ENCODE measurements at places on chromosomes 11 and 22. TPM values are rescaled to one million over a fixed set of nuclear protein-coding genes. Genes with fewer than 3 reads are reported as not detected.

DNA sequence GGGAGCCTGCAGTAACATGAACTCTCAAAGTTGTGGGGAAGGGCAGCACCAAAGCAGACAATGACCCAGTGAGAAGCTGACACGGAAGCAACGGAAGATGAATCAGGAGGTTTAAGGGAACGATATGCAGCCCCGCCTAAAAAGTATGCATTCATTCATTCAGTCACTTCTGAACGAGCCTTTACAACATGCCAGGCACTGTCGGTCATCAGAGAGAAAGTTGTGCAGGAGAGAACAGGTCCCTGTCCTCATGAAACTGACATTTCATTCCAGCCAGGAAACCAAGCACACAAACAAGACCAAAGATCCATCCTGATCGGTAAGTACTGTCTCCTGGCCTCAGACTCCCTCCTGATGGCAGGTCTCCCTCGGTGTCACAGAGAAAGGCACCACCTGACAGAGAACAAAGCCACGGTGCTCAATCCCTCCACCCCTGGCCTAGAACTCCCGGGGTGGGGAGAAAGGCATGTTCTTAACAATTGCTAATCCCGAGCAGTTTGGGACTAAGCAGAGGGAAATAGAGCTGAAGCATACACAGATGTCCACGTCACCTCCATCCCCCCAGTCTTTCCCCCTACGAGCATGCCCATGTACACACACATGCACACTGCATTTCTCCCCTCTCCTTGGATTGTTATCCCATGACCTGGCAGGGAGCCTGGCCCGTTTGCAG is 49.3 kb downstream of the LRFN4 start:
- DNase-seq: no peak

DNA sequence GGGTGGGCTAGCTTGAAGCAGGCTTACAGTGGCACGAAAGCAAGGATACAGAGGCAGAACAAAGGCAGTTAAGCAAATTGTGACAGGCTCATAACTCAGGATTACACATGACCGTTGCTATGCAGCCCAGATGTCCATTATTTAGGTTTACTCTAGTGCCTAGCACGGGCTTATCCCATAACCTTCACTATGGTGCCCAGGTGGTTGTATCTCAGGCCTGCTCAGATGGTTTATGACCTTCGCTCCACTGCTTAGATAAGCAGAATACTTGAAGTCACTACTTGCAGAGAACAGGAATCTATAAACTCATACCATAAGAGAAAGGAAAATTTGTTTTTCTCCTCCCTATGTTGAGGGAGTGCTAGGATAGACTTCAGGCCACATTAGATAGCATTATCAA is 9.0 kb downstream of the OR6M1 start:
- no peak for DNase-seq

DNA sequence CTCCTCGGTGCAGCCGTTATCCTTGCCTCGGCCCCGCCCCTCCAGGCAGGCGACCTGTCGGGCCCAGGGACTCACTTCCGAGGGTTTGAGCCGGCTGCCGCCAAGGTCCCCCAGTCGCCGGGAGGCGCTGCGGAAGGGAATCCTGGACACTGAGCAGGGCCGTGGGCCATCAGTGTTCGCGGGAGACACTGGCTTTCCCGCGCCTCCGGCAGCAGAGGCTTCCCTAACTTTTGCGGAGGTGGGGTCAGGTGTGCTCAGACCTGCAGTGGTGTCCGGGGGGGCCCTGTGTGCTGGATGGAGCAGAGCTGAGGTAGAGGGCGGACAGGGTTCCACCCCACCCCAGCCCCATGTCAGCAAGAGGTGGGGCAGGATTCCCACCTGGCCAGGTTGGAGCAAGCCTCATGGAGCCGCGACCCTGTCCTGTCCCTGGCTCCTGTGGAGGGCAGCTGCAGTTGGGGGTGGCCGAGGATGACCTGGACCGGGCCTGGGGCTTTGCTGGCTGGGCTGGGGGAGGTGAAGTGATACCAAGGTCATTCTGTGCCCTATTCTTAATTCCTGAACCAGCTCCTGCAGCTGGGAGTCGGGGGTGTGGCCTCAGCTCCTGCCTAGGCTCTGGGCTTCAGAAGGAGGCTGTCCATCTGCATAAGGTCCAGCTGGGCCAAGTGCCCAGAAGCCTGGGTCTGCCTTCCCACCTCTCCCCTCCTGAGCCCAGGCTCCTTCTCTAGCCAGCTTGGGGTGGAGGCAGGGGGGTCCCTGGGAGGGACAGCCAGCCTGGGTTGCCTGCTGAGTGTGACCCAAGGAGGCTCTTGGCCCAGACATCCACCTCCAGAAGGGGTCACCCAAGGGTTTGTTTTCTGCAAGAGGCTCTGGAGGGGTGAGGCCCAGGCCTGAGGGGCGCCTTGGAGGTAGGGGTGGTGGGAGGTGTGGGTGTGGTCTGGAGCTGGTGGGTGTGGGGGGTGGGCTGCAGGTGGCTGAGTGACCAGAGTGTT is 8.4 kb downstream of the TSPAN4 start:
- no peak for DNase-seq

TMEM135 gene
- 23.9 TPM for total RNA-seq

CAT gene
- 44.3 TPM for total RNA-seq

DNA sequence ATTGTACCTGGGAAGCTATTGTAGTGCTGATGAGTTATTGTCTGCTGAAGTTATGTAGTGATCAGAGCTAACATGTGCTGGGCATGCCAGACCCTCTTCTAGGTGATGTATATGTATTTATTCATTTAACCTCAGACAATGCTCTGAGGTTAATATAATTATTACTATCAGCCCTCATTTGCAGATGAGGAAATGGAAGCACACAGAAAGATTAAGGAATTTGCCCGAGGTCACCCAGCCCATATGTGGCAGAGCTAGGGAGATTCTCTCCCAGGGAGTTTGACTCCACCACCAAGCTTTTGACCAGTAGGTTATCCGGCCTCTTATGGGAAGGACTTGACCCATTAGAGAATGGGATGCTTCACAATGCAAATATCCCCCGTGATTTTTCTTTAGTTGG is 114.2 kb upstream of the NAV2 start:
- DNase-seq: no peak

DNA sequence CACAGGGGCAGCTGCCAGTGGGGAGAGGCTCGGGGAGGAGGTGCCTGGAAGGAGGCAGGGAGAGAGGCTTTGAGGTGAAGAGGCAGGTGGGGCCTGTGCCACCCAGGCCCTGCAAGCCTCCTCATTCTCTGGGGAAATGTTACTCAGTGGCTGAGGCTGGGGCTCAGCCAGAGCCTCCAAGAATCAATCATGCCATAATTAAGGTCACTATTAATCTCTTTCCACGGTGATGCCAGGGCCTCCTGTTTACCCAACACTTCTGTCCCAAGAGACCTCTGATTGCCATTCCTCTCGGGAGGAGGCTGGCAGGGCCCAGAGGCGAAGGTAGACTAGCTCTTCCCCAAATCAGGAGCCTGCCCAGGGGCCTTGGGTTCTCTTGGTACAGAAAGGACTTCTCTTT is 38.4 kb downstream of the GDPD5 start:
- DNase-seq: no peak

Data from epithelial cell of proximal tubule (primary cell).